ENCODE measurements at places on chromosomes 12 and 14.

DNA sequence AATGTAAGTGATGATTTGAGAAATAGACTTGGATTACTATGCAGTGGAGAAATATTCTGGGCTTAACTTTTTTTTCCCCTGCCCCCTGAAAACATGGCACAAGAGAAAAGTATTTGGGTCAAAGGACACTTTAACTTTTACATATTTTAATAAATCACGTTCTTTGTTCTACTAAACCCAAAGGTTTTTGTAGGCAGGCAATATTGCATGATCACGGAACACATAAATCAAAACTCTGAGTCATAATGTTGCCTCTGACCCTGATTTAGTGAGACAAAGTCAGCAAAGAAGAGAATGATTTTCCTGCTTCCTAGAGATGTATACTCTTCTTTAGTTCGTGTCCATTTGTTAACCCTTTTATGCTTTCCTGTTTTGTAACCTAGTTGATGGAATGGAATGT is 38.0 kb downstream of the ABCD2 start:
- DNase-seq = no peak

GRCh38 chr12:66688846-66689439 is 10.1 kb upstream of the GRIP1 start:
- DNase-seq = no peak

GRCh38 chr12:65139389-65139788 is 18.3 kb upstream of the WIF1 start:
- no peak for DNase-seq

GRCh38 chr12:107119091-107119490 is 25.7 kb upstream of the CRY1 start:
- no peak for DNase-seq

GRCh38 chr12:54432815-54433164 is 13.7 kb upstream of the ITGA5 start:
- DNase-seq = no peak

GRCh38 chr14:55942826-55943225 is 175.4 kb upstream of the PELI2 start:
- no peak for DNase-seq

GRCh38 chr14:52850451-52850909 is 59.1 kb upstream of the GNPNAT1 start:
- DNase-seq = no peak

- no peak for DNase-seq
These were observed 31.3 kb downstream of the SERPINA3 start for GRCh38 chr14:94643316-94644101.

- no peak for DNase-seq
These were observed 473.5 kb downstream of the PRKD1 start for GRCh38 chr14:29454026-29454693.
